AG04450 (cell line): ENCODE measurements at places on chromosomes 3 and 15. TPM values are rescaled to one million over a fixed set of nuclear protein-coding genes. Genes with fewer than 3 reads are reported as not detected.
A peak's percentile ranks its signal among the peaks of the same experiment; 100 is the strongest.

DNA sequence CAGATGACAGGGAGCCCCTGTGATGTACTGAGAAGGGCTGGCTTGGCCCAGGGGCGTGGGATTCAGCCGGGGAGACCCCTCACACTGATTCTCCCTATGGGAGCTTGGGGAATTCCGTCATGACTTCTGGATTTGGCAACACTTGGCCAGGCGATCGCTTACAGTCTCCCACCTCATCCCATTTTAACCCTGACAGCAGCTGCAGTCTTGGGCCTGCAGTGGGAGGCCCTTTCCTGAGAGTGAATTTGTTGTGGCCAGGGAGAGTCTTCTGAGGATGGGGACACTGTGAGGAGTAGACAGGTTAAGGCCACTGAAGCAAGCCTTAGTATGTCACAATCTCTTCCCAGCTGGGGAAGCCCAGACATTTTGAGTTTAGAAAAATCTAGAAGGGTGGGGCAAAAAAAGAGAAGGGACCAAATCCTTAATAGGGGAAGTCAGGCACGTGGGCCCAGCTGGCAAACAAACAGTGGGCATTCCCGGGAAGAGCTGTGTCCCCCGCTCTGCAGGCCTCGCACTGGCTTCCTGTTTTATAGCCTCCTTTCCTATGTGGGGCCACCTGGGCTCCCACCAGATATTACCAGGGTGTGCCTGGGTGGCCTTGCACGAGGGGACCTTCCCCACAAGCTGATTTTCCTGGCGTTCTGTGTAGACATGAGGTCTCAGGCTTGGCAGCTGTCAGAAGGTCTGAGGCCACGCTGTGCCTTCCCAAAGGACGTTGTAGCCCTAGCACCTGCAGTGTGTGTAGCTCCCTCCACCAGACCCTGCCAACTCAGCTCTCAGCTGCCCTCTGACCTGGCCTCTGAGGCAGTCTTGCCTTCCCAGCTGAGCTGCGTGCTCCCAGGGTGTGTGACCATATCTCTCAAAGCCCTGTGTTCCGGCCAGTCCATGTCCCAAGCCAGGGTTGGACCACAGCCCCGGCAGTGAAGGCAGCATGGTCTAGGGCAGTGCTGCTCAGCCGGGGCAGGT lies 64.5 kb downstream of the FEM1B start:
- no peak for DNase-seq

GRCh38 chr3:94070341-94070911 lies 7.6 kb downstream of the NSUN3 start:
- no peak for DNase-seq

GRCh38 chr3:106811376-106811775 lies 565.9 kb upstream of the CCDC54 start:
- peak; percentile 39 for DNase-seq

Gene SERINC4
- polyA plus RNA-seq: 0.05 TPM in 1 of 2 replicates, not detected in the other

Gene ZNF385D
- 0.10 and 0.15 TPM in 2 replicates for polyA plus RNA-seq

DNA sequence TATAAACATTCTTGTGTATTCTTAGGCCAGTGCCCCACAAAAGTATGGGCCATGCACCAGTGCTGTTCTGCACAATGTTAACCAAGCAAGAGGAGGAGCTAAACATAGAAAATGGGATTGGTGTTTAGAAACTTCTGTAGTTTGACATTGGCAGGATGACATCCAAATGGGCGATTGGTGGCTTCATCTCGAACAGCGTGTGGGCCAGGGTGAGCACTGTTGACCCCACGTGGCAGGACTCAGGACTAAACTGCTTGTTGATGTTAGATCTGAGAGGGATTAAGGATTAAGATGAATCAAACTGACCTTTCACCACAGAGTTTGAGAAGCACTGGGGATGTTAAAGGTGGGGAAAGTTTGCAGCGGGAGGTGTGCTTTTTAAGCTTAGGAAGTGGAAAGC lies 31.9 kb downstream of the ZNF710 start:
- no peak for DNase-seq

DNA sequence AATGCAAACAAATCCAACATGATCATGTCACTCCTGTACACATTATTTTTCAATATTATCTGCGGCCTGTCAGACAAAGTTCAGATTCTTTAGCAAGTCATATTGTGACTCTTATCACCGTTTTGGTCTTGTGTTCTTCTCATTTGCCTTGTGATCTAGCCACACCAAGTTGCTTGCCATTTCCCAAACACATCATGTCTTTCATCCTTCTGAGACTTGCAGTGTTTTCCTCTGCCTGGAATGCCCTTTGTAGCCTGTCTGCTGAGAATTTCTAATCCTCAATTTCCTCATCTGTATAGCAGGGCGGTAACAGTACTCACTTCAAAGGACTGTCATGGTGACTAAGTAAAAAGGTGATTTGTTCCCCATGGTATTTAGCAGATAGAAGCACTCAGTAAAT lies 135.0 kb downstream of the GREM1 start:
- no peak for DNase-seq

Gene GHSR
- not detected in 2 replicates for polyA plus RNA-seq

Gene ZIC1
- polyA plus RNA-seq: not detected in 2 replicates

DNA sequence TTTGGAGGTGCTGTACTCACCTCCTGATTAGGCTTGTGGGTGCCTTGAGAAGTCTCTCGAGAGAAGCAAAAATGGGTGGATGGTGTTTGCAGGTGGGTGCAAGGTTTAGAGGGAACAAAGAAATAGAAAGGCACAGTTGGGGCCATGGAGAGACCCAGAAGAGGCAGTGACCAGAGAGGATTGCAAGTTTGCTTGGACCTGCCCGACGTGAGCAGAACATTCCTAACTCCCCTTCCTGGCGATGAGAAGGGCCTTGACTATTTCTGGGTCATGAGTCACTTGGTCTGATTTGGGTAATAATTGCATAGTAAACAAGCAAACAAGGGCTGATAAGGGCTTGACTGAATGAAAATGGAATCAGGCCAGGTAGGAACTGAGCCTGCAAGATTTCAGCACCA lies 7.0 kb upstream of the CTSH start:
- no peak for DNase-seq

GRCh38 chr15:94930441-94930840 lies 699.1 kb downstream of the MCTP2 start:
- no peak for DNase-seq

GRCh38 chr3:18434711-18435110 lies 9.6 kb upstream of the SATB1 start:
- no peak for DNase-seq

DNA sequence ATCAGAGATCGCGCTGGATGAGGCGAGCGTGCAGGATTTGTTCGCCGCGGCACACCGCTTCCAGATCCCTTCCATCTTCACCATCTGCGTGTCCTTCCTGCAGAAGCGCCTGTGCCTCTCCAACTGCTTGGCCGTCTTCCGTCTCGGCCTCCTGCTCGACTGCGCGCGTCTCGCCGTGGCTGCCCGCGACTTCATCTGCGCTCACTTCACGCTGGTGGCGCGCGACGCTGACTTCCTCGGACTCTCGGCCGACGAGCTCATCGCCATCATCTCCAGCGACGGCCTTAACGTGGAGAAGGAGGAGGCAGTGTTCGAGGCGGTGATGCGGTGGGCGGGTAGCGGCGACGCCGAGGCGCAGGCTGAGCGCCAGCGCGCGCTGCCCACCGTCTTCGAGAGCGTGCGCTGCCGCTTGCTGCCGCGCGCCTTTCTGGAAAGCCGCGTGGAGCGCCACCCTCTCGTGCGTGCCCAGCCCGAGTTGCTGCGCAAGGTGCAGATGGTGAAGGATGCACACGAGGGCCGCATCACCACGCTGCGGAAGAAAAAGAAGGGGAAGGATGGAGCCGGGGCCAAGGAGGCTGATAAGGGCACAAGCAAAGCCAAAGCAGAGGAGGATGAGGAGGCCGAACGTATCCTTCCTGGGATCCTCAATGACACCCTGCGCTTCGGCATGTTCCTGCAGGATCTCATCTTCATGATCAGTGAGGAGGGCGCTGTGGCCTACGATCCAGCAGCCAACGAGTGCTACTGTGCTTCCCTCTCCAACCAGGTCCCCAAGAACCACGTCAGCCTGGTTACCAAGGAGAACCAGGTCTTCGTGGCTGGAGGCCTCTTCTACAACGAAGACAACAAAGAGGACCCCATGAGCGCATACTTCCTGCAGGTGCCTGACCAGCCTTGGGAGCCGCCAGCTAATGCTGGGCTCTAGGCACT lies 819 bp downstream of the KLHL40 start:
- no peak for DNase-seq

Gene TNFSF10
- 1.8 and 2.3 TPM in 2 replicates for polyA plus RNA-seq

DNA sequence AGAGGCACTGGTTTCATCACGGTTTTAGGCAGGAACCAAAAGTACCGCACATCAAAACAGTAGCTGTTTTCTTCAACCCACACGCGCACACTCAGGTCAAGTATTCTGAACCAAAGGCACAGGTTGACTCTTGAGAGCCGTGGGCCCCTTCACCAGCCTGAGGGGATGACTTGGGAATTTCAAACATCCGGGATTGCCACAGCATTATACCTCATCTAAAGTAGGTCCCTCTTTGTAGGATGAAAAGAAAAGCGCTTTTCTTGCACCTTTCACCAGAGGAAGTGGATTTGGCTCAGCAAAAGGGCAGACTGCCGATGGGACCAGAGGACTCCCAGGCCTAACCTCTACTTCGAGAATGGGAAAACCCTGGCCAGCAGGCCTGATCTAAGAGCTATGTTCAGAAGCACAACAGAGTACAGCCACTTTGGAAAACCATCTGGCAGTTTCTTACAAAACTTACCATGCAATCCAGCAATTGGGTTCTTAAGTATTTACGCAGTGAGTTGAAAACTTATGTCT lies 88.2 kb upstream of the PROK2 start:
- DNase-seq: no peak

- no peak for DNase-seq
Observed at GRCh38 chr3:106930086-106930485, 447.2 kb upstream of the CCDC54 start.

DNA sequence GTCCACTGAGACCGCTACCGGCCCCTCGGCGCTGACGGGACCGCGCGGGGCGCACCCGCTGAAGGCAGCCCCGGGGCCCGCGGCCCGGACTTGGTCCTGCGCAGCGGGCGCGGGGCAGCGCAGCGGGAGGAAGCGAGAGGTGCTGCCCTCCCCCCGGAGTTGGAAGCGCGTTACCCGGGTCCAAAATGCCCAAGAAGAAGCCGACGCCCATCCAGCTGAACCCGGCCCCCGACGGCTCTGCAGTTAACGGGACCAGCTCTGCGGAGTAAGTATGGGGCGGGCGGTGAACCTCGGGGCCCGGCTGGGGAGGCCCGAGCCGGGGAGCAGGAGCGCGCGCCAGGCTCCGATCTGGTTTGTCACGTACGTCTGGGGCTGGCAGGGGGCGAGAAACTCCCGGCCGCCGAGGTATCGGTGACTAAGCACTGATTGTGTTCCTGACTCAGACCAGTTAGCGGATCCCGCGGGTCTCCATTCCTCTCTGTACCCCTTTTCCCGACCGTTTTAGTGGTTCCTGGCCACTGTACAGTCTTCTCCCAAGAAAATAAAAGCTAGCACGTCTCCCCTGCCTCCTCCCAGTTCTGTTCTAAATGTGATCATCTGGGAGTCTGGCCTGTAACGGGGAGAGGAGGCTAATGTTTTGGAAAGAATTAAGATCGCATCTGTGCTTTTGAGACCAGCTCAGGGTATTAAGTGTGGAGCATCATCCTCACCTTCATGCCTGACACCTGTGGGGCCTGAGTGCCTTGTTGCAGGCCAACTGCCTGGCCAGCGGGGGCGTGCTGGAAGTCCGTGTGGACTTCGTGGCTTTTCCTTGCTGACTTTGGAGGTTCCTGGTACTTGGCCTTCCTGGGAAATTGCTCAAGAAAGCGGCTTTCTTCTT lies 691 bp downstream of the MAP2K1 start:
- no peak for DNase-seq

DNA sequence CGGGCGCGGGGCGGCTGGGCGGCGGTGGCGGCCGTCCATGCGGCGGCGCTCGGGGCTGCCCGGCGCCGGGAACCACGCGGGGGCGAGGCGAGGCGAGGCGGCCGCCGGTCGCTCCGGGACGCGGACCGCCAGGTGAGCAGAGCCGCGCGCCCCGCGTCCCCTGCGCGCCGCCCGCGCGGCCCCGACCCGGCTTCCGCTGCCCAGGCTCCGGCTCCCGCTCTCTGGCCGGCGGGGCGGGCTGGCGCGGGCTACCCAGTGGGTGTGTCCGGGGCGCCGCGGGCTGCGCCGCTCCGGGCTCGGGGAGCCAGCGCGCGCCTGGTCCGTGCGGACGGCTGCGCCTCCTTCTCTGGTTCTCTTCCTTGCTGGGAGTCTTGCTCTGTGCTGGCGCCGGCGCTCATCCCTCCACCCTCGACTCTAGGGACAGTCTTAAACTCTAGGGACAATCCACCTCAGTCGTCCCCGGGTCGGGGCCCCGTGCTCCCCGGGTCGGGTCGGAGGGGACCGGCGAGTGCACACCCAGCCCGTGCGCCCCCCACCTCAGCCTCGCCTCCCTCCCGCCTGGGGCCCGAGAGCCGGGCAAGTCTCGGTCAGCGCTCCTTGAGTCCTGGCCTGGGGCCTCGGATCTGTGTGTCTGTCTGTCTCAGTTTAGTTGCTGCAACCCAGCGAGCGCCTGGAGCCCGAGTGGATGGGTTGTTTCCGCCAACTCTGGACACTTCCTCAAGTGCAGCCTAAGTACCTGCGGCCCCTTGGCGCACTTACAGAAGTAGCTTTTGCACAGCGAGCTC lies 488 bp downstream of the THSD4 start:
- no peak for DNase-seq

Gene ARGFX
- polyA plus RNA-seq: not detected in 2 replicates

DNA sequence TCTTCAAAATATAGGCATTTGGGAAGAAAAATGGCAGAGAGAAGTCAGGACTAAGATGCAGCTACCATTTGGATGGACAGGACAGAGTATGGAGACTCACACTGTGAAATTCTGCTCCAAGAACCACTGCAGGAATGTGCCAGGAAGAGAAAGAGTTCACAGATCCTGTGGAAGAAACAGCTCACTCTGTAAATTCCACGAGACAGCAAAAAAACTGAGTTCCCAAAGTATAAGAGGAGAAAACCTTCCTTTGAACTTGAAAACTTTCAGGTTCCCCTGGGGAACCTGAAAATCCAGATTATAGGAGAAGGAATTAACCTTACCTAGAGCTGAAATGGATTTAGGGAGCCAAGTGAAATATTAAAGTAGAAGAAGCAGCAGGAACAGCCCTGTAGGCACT lies 137.1 kb downstream of the PLCH1 start:
- no peak for DNase-seq

- DNase-seq: no peak
Observed at GRCh38 chr3:191005790-191006189, 143.3 kb upstream of the GMNC start.

- no peak for DNase-seq
Observed at GRCh38 chr3:181454451-181455027, 257.2 kb upstream of the SOX2 start.

GRCh38 chr3:57224856-57225255 lies 2.7 kb upstream of the APPL1 start:
- DNase-seq: no peak

DNA sequence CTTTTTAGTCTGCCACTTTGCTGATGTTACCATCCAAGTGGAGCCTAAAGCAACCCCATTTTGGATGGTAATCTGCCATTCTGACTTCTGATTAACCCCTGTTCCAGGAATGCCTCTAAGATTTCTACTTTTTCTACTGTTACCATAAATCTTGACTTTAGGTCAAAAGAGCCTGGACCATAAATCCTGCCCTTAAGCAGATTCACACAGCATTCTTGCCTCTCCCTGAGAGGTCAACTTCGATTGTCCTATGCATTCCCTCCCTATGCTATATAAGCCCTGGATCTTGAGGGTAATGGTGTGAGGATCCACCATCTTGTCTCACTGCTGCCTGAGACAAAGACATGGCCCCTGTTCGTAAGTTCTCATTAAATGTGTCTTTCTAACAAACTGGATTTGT lies 177.3 kb downstream of the GABRB3 start:
- no peak for DNase-seq
